ENCODE measurements at places on chromosomes 7 and 10.

DNA sequence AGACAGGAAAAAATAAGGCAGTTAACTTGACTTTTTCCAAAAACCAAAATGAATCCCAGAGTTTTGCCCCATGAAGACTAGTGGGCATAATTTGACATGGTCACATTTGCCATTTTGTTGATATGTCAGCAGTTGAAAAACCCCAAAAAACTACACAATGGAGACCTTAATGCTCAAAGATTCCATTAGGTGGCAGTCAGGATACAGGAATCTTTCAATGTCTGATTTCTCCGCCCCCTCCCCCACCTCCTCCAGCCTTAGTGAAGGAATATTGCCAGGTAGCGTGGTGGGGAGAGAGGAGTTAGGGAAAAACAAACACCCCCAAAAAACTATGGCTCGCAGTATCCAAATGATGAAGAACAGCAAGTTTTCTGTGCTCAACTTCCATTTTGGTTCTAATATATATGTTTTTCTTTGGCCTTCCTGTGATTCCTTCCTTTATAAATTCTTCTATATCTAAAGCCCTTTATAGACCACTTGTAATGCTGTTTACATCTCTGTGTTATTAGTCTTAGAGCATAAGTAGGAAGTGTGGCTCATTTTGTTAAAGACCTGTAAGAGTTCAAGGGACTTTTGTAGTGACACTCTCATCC lies 6.7 kb upstream of the SMNDC1 start:
- DNase-seq, result peak; percentile 21

DNA sequence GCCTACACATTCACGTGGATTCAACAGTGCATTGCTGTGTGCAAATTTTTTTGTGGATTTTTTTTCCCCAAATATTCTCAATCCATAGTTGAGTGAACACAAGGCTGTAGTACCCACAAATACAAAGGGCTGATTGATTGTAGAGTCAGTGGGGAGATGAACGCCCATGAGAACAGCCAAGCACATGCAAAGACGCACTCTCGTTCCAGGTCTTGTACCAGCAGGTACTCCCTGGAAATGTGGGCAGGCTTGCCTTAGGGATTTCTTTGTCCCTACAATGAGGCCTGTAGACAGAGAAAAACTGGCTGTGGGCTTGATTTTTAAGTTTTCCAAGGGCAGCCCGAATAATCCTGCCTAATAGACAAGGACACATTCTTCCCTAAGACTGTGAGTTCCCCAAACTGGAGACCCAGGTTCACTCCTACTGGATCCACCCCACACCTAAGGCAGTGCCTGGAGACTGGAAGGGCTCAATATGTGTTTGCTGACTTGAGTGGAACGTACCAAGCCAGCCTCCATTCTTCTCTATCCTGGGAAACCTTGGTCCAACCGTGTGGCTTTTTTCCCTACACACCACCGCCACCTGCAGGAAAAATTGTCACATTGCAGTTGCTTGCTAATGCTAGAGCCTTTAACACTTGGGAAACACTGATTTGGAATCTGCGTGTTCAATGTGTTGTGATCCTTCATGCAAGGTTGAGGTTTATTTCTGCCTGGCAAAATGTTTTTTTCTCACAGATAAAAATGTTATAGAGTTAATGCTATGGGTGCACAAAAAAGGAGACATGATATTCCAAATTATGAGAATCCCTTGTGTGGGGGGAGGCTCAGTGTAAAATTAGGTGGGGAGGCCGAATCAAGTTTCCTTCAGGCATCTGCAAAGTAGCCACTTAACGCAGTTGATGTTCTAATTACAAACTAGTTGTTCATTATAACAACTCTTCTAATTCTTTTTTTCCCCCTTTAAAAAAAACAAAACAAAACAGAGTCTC lies 49.3 kb downstream of the PPP1R17 start:
- no peak for DNase-seq

DNA sequence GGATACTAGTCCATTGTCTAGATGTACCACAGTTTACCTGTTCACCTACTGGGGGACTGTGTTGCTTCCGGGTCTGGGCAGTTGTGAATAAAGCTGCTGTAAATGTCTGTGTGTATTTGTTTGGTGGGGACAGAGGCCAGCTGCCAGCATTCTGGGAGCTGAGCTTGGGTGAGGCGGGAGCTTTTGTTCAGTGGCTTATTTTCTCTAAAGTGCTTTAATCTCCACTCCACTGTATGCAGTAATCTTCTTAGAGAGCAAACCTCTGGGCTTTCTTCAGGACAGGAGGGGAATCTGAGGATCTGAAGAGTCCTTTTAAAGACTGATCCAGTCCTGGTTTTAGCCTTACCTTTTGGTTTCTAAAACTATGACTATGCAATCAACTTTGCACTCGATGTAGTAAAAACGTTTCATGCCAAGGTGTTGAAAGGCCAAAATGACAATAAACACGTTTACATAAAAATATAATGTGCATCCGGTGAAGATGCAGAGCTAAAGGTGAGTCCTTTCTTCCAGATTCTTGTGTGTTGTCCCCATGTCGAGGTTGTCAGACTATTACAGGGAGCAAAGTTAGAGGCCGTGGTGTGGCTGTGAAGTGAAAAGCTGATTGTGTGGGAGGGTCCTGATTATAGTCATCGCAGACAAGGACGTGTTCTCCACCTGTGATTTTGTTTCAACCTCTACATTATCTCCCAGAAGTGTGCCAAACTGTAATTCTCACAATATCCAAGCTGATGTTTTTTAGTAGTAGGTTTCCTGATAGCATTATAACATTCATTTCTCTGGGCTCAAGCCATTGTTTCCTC lies 279.8 kb downstream of the CAMK1D start:
- no peak for DNase-seq

- DNase-seq, result no peak
Observed at GRCh38 chr10:31192475-31192874, 126.5 kb upstream of the ZEB1 start.

DNA sequence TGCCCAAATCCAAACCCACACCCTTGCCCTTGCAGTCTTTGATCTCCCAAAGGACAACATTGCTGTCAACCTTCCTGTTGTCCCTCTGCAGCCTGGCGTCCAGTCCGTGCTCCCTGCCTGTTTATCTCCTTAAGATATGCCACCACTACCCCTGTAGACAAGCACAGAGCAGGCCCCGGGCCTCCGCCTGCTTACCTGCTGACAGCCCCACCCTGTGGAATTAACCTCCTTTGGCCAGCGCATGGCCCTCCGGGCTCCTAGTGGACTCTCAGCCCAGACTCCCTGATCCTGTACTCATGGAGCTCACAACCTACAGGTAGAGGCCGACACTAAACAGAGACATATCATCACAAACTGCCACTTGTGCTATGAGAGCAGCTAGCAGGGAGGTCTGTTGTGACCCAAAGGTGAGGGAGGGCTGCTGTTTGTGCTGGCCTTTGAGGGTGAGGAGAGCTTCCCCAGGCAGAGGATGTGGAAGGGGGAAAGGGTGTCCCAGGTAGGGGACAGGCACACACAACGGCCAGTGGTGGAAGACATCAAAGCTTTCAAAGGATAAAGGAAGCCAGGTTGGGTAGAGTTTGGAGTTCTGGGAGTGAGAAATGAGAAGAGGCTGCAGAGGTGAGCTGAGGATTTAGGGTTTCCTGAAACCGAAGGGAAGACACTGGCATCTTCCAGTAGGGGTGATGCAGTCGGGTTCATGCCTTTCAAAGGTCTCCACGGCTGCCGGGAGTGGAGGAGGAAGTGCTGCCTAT lies 174.5 kb upstream of the ZMIZ1 start:
- DNase-seq, result no peak
